Activated CD4-positive, alpha-beta T cell treated with anti-CD3 and anti-CD28 coated beads for 24 hours (primary cell): ENCODE measurements at places on chromosomes 16 and 17.

DNA sequence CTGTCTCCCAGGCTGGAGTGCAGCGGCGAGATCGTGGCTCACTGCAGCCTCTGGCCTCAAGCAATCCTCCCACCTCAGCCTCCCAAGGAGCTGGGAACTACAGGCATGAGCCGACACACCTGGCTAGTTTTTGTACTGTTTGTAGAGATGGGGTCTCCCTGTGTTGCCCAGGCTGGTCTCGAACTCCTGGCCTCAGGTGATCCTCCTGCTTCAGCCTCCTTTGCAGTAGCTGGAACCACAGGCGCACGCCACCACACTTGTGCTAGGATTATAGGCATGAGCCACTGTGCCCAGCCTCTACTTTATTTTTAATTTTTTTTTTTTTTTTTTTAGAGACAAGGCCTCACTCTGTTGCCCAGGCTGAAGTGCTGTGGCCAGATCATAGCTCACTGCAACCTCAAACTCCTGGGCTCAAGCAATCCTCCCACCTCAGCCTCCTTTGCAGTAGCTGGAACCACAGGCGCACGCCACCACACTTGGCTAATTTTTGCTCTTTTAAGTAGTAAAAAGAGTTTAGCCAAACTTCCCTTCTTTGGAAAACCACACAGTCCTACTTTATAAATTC, 4.4 kb downstream of the NTAN1 start:
- DNase-seq: no peak

DNA sequence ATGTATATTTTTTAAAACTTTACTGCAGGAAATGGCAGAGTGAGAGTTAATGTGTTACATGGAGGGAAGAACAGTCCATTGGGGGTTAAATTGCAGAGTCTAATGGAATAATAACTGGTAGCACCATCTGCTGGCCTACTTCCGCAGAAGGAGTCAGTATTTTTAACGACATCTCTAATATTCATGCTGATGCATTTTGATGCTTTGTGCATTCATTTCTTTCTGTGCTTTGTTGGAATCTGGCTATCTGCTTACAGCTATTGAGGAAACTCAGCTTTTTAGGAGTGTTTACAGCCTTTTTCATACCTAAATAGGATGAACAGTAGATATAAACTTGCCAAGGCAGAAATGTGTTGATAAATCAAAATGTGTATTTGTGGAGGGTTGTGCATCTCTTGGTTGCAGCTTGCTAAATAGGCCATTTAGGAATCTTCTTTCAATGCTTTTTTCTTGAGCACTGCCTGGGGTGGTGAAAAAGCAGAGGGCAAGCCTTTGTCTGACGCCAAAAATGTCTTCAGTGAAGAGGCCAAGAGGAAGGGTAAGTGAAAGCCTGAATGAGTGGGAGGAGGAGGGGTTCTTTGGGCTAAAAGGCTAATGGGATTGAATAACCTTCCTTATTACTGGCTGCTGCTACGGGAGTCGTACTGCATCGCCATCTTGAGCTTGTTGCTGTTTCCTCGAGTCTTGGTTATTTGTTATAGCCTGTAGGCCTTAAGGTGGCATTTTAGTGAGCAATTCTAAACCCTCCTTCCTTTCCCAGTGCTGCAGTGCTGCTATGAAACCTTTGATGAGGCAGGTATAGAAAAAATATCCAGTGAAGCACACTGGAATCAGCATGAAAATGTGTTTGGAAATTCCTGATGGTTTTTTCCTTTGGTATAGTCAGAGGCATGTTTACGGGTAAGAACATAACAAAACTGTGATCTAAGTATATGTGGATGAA, 153.3 kb downstream of the CHD9 start:
- DNase-seq: no peak

- DNase-seq: no peak
These were observed 415 bp downstream of the ABCA5 start for GRCh38 chr17:69326377-69327059.

DNA sequence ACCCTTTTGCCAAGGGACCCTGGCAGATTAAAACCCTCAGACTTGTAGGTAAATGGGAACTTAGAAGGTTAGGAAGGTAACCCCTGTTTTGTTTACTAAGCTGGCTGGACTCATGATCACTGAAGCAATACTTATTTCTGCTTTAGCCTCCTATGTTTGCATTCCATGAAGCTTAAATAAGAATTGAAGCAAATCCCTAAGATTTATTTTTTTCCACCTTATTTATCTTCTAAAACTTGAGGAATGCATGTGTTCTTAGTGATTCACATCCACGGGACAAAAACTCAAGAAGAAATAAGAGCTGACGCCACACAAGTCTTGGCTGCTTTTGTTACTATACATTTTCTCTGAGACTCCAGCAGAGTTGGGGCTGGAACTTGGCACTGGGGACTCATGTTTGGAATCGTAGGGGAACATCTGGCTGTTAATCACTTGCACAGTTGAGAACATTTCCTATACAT, 35.5 kb downstream of the CLUAP1 start:
- no peak for DNase-seq

DNA sequence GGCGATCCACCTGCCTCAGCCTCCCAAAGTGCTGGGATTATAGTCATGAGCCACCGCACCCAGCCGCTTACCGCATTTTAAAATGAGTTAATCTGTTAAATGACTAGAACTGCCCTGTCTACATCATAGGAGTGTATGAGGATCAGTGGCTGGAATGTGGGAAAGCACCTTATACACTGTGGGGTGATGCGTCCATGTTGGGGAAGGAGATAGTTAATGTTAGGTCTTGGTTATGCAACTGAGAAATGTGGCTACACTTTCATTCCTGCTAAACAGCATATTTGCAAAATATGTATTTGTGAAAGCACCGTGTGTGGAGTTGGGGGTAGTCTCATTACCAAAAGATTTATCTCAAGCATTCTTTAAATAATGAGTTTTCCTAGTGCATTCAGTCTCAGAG, 107.6 kb downstream of the SPACA3 start:
- DNase-seq: no peak

GRCh38 chr17:76504117-76504516, 2.9 kb upstream of the RHBDF2 start:
- DNase-seq: no peak

- no peak for DNase-seq
These were observed 1508.2 kb downstream of the CDH11 start for GRCh38 chr16:63613701-63614100.

GRCh38 chr17:36728030-36728991, 126.9 kb downstream of the MRM1 start:
- DNase-seq: no peak
